ENCODE measurements at places on chromosomes 1 and 21.

- no peak for DNase-seq
Measured at GRCh38 chr1:93608187-93609109, 73.2 kb downstream of the BCAR3 start.

- DNase-seq: no peak
Measured at GRCh38 chr1:162412002-162412401, at the start of gene SH2D1B. Gene SH2D1B, minus strand, starts transcription at chr1:162412136. Its CDS starts 120 bp downstream, at chr1:162412016.

DNA sequence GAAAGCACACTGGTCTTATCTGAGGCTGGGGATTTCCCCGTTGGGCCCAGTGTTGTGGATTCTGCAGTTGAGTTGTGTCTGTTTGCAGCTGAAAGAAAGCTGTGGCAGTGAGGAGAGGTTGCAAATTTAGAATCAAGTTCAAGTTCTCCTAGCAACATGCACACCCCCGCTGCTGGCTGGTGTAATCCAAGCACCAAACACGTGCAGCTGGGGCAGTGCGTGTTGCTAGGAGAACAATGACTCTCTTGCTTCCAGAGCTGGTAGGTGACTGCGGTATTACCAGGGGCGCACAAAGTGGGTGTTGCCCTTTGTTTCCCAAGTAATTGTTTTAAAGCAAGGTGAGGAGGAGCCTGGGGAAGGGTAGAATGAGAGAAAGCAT, 91.5 kb downstream of the IER5 start:
- DNase-seq: peak; percentile 15

GRCh38 chr1:6258675-6259074, 2.2 kb downstream of the GPR153 start:
- no peak for DNase-seq

GRCh38 chr1:3096345-3096744, 27.3 kb downstream of the PRDM16 start:
- no peak for DNase-seq

DNA sequence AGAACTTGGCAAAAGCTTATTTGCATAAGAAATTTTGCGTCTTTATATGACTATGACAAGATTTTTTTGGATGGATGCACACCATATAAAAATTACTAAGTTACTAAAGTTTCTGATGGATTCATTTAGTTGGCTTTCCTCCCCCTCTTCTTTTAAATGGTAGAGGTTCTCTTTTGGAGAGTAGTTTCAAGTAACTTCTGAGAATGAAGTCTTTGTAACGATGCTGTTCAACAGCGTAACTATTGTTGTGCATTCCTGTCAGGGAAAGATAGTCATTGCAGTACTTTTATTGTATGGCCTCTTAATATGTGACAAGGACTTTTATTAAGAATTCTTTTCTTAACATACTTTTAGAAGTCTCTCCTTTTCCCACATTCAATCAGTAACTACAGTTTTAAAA, 16.0 kb downstream of the NFIA start:
- DNase-seq: no peak

GRCh38 chr1:105793536-105794146, 1262.8 kb upstream of the PRMT6 start:
- DNase-seq: no peak

Measured in activated T-cell treated with anti-CD3 and anti-CD28 coated beads for 24 hours (primary cell).